ENCODE measurements at places on chromosomes 13 and 19.
A peak's percentile ranks its signal among the peaks of the same experiment; 100 is the strongest.

DNA sequence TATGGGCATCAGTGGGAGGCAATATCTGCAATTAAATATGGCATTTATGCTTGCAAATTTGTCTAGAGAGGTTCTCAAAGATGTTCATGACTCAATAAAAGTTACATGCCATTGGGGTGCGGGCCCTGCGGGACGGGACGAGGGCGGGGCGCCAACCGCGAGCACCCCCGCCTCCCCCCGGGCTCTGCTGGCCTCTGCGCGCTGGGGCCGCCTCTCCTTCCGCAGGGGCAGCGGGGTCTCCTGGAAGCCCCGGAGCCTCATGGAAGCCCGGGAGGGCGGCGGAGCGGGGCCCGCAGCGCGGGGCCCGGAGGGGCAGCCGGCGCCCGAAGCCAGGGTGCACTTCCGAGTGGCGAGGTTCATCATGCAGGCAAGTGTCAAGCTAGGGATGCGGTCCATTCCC lies 179.2 kb downstream of the TPTE2 start:
- DNase-seq: no peak

GRCh38 chr13:62434081-62434480 lies 1018.4 kb upstream of the PCDH20 start:
- no peak for DNase-seq

GRCh38 chr19:11087870-11088505 lies 1.3 kb upstream of the LDLR start:
- no peak for DNase-seq

DNA sequence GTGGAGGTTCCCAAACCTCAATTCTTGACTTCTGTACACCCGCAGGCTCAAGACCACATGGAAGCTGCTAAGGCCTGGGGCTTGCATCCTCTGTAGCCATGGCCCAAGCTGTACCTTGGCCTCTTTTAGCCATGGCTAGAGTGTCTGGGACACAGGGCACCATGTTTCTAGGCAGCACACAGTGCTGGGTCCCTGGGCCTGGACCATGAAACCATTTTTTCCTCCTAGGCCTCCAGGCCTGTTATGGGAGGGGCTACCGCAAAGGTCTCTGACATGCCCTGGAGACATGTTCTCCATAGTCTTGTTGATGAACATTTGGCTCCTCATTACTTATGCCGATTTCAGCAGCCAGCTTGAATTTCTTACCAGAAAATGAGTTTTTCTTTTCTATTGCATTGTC lies 701.4 kb downstream of the FGF9 start:
- no peak for DNase-seq

- DNase-seq: no peak
Observed at GRCh38 chr13:114248011-114248410, 13.3 kb downstream of the CDC16 start.

DNA sequence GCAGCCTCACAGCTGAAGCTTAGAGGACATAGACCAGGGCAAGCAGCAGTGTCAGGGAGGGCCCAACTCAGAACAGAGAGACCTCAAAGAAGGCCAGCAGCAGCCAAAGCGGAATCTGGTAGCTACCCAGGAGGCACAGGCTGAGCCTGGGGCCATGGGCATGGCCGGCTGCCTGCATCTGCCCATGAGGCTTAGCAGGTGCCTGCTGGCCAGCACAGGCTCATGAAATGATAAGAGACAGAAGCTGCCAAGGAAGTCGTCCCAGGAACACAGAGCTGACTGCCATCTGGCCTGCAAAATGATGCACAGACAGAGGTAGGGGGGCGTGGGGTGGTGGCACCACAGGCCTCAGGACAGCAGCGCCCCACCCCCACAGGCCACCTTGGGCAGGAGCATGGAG lies 29.2 kb downstream of the TUBA3C start:
- no peak for DNase-seq

- no peak for DNase-seq
Observed at GRCh38 chr19:14416817-14417231, 2.3 kb downstream of the DDX39A start.

GRCh38 chr19:13020002-13020414 lies 24.7 kb downstream of the NFIX start:
- no peak for DNase-seq

GRCh38 chr13:48078251-48078656 lies 16.6 kb downstream of the MED4 start:
- no peak for DNase-seq

DNA sequence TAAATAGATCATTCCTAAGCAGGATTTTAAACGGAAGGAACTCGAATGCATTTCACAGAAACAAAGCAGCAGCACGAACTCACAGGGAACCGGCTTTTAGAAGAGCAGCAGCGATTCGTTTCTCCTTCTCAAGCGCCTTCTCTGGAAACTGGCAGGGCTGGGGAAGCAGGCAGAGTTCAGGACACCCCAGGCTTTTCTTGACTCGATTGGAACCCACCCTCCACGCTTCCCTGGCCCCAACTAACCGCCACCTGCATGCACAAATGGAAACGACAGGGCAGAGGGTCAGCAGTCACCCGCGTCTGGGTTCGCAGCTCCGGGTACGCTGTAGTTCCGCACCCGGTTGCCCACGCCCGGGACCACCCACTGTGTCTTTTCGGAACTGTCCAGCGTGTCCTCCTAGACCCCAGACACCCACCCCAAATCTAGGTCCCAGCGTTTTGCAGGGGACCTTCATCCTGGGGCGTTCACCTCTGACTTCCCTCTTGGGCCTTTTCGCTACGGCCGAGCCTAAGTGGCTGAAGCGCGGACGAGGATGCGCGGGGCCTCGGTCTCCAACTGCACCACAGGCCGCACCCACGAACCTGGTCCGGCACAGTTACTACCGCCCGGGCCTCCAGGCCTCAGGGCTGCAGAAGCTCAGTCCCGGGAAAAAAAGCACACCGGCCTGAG lies 500 bp downstream of the ZFP30 start:
- DNase-seq: no peak

DNA sequence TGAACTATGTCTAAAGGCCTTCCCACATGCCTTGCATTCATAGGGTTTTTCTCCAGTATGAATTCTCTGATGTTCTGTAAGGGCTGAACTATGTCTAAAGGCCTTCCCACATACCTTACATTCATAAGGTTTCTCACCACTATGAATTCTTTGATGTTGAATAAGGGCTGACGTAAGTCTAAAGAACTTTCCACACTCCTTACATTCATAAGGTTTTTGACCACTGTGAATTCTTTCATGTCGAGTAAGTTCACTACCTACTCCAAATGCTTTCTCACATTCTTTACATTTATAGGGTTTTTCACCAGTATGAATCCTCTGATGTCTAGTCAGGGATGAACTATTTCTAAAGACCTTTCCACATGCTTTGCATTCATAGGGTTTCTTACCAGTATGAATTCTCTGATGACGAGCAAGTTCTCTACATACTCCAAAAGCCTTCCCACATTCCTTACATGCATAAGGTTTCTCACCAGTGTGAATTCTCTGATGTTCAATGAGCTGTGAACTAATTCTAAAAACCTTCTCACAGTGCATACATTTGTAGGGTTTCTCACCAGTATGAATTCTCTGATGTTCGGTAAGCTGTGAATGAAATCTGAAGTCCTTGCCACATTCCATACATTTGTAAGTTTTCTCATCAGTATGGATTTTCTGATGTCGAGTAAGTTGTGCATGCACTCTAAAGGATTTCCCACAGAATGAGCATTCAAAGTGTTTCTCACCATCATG lies 19.1 kb upstream of the ZNF260 start:
- DNase-seq: no peak

GRCh38 chr19:18660939-18661670 lies 22.4 kb upstream of the CRTC1 start:
- DNase-seq: no peak

GRCh38 chr19:584240-585001 lies 5.3 kb upstream of the HCN2 start:
- no peak for DNase-seq

DNA sequence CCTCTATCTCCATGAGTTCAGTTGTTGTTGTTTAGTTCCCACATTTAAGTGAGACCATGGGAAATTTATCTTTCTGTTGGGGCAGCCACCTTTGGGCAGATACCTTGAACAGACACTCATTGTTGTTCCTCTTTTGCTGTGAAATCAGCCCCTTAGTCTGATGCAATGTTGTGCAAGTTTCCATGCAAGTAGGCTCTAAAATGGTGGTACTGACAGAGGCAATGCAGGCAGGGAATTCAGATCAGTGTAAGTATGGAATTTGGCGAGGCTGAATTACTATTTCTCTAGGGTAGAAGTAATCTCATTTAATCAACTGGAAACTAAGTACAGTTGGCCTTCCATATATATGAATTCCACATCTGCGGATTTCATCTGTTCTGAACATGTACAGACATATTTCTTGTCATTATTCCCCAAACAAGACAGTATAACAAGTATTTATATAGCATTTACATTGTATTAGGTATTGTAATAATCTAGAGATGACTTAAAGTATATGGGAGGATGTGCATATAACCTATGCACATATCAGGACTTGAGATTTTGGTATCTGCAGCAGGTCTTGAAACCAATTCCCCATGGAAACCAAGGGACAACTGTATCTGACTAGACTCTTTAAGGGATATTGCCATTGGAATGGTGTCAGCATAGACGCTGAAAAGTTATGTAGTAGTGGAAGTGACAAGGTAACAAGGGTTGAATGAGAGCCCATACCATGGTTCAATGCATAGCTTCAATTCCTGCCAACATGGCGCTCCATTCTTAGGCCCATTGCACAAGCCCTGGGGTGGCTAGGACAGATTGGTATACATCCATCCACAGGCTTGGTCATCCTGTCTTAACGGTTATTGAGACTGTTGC lies 281.5 kb upstream of the HTR2A start:
- no peak for DNase-seq

GRCh38 chr13:110326263-110326904 lies 19.3 kb downstream of the COL4A2 start:
- DNase-seq: no peak

- no peak for DNase-seq
Observed at GRCh38 chr13:112893570-112894422, 75.2 kb upstream of the MCF2L start.

- no peak for DNase-seq
Observed at GRCh38 chr13:24389506-24389905, 80.1 kb downstream of the C1QTNF9 start.

DNA sequence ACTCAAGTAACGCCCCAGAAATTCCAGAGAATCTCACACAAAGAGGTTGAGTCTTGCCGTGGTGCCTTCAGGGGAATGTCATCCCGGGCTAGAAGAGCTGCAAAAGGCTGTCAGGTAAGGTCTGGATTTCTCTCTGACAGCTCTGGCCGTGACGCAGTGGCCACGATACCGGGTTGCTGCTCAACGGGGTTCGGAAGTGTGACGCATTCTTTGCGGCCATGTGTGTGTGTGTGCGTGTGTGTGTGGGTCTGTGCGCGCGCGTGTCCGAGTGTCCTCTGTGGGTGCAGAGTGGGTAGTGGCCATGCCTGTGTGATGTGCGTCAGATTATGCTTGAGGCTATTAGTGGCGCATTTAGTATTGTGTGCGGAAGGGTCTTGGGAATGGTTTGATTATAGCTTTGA lies 306 bp downstream of the ZNF540 start:
- DNase-seq: peak; percentile 28

GRCh38 chr13:85659493-85659892 lies 139.7 kb downstream of the SLITRK6 start:
- no peak for DNase-seq

GRCh38 chr13:113948034-113948742 lies 25.7 kb downstream of the C13orf46 start:
- no peak for DNase-seq

- no peak for DNase-seq
Observed at GRCh38 chr19:38496603-38497487, 63.4 kb downstream of the RYR1 start.

- DNase-seq: no peak
Observed at GRCh38 chr19:14530506-14530905, 1.1 kb downstream of the TECR start.

DNA sequence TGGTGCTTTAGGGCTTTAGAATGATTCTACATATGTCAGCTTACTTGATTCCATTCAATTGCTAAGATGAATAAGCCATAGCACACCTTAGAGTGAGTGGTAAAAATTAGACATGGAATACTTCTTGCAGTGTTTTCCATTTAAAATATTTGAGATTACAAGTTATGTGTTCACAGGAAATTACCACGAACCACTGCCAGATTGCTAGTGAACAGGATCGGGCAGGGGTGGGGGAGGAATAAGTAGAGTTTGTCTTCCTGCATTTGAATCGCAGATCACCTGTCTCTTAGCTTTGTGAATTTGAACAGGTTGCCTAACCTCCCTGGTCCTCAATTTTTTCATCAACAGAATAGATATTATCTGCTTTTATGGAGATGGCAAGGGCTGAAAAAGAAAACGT lies 124.6 kb downstream of the GGACT start:
- DNase-seq: no peak

DNA sequence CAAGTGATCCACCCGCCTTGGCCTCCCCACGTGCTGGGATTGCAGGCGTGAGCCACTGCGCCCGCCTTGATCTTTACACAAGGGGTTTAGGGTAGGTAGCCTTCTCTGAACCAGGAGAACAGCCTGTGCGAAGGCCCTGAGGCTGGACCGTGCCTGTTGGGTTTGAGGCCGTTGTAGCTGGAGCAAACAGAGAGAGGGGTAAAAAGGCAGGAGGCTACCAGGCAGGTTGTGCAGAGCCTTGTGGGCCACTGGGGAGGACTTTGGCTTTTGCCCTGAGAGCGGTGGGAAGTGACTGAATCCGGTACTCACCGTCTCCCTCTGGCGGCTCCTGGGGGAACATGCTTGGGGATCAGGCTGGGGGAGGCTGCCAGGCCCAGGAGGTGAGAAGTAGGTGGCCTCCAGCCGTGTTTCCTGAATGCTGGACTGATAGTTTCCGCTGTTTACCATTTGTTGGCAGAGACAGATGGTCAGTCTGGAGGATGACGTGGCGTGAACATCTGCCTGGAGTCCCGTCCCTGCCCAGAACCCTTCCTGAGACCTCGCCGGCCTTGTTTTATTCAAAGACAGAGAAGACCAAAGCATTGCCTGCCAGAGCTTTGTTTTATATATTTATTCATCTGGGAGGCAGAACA lies 24.6 kb downstream of the SPC24 start:
- no peak for DNase-seq
